ENCODE measurements at places on chromosomes 4 and X.
A peak's percentile ranks its signal among the peaks of the same experiment; 100 is the strongest.

GRCh38 chr4:59834943-59835342, 1365.2 kb upstream of the ADGRL3 start:
- DNase-seq, result no peak

GRCh38 chrX:16487620-16488385, 162.2 kb upstream of the S100G start:
- no peak for DNase-seq

- DNase-seq, result no peak
Measured at GRCh38 chr4:144189121-144189520, 48.6 kb upstream of the GYPA start.

- no peak for DNase-seq
Measured at GRCh38 chrX:17882680-17883079, 21.6 kb upstream of the RAI2 start.

DNA sequence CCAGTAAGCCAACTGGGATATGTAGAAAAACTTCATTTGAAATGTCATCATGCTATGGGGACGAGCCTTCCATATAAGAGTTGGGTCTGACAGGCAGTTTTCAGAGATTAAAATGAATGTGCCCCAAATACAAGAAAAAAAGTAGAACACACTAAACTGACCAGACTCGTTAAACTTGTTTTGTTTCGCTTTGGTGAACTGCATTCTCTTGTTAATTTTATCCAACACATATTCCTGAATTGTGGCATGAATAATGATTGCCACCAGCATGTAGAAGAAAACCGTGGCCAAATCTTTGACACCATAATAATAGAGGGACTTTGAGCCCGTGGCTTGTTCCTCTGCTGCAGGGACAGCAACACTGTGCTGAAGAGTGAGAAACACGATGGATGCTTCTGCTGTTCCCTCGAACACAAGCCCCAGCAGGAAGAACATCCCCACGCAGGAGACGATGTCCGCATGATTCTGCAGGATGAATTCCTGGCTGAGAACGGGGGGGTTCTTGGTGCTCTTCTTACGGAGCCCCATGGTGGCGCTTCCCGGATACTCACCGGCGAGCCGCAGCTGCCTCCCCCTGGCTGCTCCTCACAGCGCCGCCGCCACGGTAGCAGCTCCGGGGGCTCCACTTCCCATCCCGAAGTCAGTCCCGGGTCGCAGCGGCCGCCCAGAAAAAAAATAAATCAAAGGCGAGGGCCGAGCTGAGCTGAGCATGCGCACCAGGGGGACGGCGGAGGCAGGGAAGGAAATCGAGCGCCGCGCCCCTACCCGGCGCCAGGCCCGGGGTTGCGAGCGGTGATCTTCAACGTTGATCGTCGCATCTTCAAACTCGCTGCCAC, at the start of gene TRAM1L1:
TSS of gene TRAM1L1 (minus strand) at position 711 of the 836 bp plus-strand sequence. CDS start at position 528, 183 bp downstream.
- DNase-seq, result peak; percentile 22

Data from Kasumi-1 (cell line).